ENCODE measurements at places on chromosomes 4 and X.

DNA sequence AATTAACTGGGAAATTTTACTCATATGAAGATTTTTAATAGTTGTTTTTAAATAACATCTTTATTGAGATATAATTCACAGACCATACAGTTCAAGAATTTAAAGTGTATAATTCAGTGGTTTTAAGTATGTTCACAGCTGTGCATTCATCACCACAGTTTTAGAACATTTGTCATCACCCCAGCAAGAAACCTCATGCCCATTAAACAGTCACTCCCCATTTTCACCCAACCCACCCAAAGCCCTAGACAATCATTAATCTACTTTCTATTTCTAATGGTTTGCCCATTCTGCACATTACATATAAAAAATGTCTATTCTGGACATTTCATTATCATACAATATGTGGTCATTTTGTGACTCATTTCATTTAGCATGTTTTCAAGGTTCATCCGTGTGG lies 2.8 kb downstream of the UPRT start:
- DNase-seq = no peak

- no peak for DNase-seq
Measured at GRCh38 chr4:107509615-107510014, 210.4 kb downstream of the PAPSS1 start.

- no peak for DNase-seq
Measured at GRCh38 chrX:1416327-1416784, 24.4 kb upstream of the SLC25A6 start.

DNA sequence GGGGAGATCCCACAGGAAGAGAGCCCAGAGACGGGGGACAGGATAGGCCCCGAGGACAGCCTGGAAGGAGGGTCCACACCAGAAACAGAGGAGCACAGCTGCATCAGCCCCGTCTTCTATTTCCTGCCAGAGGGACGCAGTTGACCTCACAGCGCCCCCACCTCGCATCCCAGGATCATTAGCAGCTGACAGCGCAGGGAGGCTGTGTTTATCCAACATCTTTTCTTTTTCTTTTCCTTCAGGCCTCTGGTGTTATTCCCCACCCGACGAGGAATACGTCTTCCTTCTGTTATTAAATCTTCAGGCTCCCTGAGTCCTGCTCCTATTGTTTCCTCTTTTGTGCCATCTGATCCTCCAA lies 75.4 kb downstream of the DCHS2 start:
- no peak for DNase-seq

GRCh38 chr4:31104577-31104976 lies 384.4 kb downstream of the PCDH7 start:
- DNase-seq = peak; percentile 62

DNA sequence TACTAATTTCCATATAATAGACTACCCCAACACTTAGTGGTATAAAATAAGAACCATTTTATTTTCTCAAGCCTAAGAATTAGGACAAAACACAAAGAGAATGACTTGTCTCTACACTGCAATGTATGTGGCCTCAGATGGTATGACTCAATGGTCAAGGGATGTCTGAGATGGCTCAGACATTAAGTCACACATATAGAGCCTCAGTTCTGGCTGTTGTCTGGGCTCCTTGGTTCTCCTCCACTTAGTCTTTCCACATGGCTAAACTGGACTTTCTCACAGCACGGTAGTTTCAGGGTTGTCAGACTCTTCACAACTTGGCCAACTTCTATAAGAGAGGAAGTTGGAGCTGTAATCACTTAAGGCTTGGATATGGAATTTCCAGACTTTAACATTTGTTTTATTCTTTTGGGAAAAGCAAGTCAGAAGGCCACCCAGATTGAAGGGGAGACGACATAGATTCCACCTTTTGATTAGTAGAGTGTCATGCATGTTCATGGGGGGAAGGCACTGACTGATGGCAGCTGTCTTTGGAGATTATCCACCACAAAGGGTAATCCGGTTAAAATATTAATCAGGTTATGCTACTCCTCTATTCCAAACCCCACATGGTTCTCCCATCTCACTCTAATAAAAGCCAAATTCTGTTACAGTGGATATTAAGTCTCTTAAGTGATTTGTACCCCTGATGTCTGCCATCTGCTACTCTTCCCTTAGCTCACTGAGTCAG lies 9.4 kb downstream of the IL15 start:
- no peak for DNase-seq

- no peak for DNase-seq
Measured at GRCh38 chr4:47074816-47075215, 43.4 kb downstream of the GABRB1 start.

DNA sequence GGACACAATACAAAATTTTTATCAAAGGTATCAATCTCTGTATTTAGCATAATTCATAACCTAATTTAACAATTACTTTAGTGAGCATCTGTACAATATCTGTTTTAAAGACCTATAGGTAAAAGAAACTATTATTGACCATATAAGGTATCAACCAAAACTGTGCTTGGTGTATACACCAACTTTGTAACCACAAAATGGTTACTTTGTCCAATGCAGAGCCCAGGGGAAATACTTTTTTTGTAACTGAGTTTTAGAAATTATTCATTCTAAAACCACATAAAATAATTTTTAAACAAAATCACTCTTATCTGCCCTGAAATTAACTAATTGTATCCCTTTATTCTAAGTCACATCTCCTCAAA lies 5.0 kb downstream of the CXXC4 start:
- DNase-seq = no peak

- no peak for DNase-seq
Measured at GRCh38 chr4:53786632-53787031, 195.3 kb upstream of the LNX1 start.

- no peak for DNase-seq
Measured at GRCh38 chr4:24369507-24370029, 214.8 kb downstream of the DHX15 start.

All from NCI-H446 treated with DMSO at 0.1 percent for 48 hours (cell line).